ENCODE measurements at places on chromosomes 6 and 20. TPM values are rescaled to one million over a fixed set of nuclear protein-coding genes. Genes with fewer than 3 reads are reported as not detected.

TP53TG5 gene
- not detected for total RNA-seq

OPRL1 gene
- 0.75 TPM for total RNA-seq

KHDC1L gene
- total RNA-seq: not detected

GMPR gene
- total RNA-seq: 70.1 TPM

BPIFB3 gene
- not detected for total RNA-seq

EFCAB8 gene
- not detected for total RNA-seq

CST2 gene
- not detected for total RNA-seq

SYCP2 gene
- 0.56 TPM for total RNA-seq

TNXB gene
- total RNA-seq: 138 TPM

CRISP2 gene
- not detected for total RNA-seq

IL17F gene
- total RNA-seq: not detected

MAS1L gene
- total RNA-seq: not detected

APCDD1L gene
- total RNA-seq: 0.89 TPM

LAMA2 gene
- 166 TPM for total RNA-seq

ARHGAP18 gene
- 7.1 TPM for total RNA-seq

ANGPT4 gene
- not detected for total RNA-seq

ZNF343 gene
- total RNA-seq: 5.1 TPM

TCF21 gene
- total RNA-seq: 7.5 TPM

WFDC5 gene
- not detected for total RNA-seq

PTCHD4 gene
- 0.51 TPM for total RNA-seq

DUSP15 gene
- 8.8 TPM for total RNA-seq

HEY2 gene
- total RNA-seq: 1.8 TPM

SLC22A3 gene
- total RNA-seq: 0.48 TPM

MATN4 gene
- total RNA-seq: not detected

COL21A1 gene
- 89.7 TPM for total RNA-seq

BTNL2 gene
- not detected for total RNA-seq

C20orf204 gene
- total RNA-seq: 0.07 TPM
